ENCODE measurements at places on chromosomes 1 and 21.

GRCh38 chr1:84603941-84604830 lies 29.9 kb upstream of the CTBS start:
- no peak for DNase-seq

GRCh38 chr1:39698568-39698967 lies 7.3 kb upstream of the HPCAL4 start:
- no peak for DNase-seq

DNA sequence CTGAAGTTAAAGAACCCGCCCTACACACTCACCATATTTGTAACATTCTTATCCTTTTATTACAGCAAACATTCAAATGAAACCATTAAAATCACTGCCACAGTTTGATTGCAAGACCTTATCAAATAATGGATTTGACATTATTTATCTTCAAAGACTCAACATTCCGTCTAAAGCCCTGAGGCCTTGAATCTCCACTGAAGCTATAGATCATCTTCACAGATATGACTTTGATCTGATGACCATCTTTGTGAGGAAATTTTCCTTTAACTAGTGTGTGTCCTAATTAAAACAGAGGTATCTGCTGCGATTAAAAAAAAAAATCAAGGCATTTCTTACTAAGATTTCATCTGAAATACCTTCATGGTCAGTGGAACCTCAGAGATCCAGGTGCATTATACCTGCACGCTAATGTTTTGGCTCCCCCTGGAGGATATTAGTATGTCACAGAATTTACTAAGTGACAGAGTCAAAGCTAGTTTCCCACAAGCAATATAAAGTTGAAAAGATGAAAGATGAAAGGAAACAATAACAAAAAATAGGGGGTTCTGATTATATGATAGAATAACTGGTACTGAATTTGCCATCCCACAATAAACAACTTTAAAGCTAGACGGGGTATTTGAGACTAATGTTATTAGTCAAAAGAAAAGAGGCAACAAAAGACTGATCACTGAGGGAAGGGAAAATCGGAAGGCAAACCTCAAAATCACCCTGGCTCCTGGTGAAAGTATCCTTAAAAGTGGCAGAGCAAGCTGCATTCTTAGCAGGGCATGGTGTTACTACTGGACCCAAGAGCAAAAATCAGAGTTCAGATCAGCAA lies 923.4 kb downstream of the NCAM2 start:
- DNase-seq: peak; percentile 8

DNA sequence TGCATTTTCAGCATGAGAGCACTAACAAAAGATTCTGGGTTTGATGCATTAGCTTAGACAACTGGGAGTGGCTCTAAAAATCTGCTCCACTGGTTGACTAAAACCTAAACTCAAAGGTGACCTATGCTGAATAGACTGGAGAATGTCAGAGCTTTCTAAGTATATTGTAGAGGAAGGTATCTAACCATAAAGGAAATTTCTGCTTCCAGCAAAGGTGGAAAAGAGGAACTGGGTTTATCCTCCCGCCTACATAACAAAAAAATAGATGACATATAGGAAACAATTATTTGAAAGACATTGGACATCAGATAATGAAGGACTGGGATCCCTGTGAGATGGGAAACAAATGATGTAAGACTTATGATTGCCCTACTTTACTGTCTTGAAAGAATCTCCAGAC lies 35.8 kb upstream of the CR2 start:
- DNase-seq: no peak

GRCh38 chr1:56032096-56032676 lies 547.2 kb downstream of the PLPP3 start:
- no peak for DNase-seq

- no peak for DNase-seq
Observed at GRCh38 chr1:173570370-173571007, 32.4 kb downstream of the SLC9C2 start.
